ENCODE measurements at places on chromosomes 12 and 14.
A peak's percentile ranks its signal among the peaks of the same experiment; 100 is the strongest.

- DNase-seq = no peak
These were observed 447.2 kb downstream of the SOX5 start for GRCh38 chr12:23502259-23502658.

- no peak for DNase-seq
These were observed 13.9 kb downstream of the PSMA6 start for GRCh38 chr14:35306114-35306513.

DNA sequence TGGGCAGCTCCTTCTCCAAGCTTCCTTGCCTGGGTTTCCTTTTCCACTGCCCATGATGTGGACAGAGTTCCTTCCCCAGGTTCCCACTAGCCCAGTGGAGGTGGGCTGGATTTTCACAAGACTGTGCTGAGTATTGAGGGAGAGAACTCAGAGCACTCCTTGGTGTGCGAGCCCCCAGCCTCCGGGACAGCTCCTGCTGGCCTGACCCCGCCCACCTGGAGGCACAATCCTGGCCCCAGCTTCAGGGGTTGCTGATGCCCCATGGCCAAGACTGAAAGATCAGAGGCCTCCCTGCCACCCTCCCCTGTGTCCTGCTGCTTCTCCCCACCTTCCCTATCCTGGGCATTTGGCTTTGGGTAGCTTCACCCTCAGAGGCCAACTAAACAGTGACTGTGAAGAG is 7.7 kb downstream of the KCNH3 start:
- DNase-seq = no peak

- DNase-seq = no peak
These were observed 35.9 kb downstream of the FLRT2 start for GRCh38 chr14:85565862-85566296.

GRCh38 chr12:12450043-12450471 is 93.2 kb downstream of the BORCS5 start:
- DNase-seq = no peak

- DNase-seq = no peak
These were observed 3.0 kb downstream of the BDKRB2 start for GRCh38 chr14:96207686-96208085.

- no peak for DNase-seq
These were observed 17.7 kb downstream of the NEUROD4 start for GRCh38 chr12:55037351-55037987.

DNA sequence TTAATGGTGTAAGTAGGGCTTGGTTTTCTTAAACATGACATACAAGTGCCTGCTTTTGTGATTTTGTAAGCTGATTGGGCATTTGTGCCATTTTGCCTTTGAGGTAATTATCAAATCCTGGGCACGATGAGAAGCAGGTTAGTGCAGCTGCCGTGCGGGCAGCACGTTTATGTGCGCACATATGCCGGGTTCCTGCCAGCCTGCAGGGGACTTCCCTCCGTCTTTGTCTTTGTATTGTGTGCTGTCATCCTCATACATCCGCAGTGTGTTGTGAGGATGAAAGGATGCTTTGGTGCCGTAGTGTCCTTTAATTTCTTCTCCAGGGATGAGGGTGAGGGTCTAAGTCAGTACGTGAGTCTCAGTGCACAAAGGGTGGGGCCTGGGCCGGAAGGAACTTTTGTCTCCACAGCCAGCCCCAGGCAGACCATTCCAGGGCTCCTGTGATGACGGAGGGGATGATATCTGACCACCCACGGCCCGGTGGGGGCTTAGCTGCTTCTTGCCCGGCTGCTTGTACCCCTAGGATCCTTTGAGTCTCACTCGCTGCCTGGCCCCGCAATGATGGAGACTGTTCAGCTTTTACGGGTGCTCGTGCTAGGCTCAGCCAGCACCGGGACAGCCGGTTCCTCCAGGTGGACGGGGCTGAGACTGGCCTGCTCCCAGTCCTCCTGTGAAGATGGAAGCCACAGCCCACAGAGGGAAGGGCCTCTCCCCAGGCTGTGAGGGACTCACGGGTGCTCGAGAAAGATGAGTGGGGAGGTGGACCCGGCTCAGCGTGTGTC is 54.6 kb downstream of the ADGRD1 start:
- no peak for DNase-seq

DNA sequence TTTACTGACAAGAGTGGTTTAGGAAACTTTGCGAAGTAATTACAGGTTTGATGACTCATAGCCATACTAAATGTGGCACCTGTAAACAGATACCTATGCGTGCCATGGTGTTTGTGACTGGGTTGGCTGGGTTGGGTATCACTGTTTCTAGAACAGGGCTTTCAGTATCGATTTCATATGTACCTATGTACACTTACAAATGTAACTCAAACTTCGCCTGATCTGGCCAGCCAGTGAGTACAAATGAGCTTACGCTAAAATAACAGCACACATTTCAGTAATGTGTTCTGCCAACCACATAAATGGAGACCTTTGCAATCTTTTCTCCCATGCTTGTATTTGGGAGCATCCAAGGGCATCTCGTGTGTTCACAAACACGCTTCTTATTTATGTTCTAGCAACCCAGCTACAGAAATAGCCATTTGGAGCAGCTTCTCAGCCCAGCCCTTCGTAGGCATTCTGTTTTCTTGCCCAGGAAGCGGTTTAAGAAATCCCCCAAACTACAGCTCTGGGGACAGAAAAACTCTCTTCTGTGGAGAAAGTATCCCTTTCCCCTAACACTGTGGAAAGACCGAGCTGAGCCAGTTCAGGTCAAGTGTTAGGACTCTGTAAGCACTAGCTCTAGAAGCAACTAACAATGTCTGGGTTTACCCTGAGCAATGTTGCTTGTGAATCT is 42.3 kb upstream of the MDM1 start:
- DNase-seq = no peak

DNA sequence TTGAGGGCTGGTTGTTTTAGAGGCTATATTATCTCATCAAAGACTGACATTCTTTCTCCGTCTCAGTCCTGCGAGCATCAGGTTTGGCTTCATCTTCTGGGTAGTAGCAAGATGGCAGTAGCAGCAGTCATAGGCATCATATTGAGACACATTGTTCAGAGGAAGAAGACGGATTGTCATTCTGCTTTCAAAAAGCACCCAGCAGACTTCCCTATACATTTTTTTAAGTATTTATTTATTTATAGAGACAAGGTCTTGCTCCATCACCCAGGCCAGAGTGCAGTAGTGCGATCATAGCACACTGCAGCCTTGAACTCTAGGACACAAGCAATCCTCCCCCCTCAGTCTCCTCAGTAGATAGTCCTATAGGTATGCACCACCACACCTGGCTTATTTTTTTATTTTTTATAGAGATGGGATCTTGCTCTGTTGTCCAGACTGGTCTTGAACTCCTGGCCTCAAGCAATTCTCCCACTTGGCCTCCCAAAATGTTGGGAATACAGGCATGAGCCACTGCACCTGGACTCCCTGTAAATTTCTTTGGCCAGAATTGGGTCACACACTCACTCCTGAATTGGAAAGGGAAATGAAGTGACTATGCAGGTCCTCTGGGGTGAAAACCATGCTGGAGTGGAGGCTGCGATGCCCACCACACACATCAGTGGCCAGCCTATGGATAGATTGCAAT is 125.4 kb downstream of the SLC38A6 start:
- no peak for DNase-seq

- DNase-seq = no peak
These were observed 324.5 kb downstream of the PCNX1 start for GRCh38 chr14:71231521-71232393.

GRCh38 chr14:23115039-23115731 is 3.9 kb downstream of the CEBPE start:
- DNase-seq = no peak

DNA sequence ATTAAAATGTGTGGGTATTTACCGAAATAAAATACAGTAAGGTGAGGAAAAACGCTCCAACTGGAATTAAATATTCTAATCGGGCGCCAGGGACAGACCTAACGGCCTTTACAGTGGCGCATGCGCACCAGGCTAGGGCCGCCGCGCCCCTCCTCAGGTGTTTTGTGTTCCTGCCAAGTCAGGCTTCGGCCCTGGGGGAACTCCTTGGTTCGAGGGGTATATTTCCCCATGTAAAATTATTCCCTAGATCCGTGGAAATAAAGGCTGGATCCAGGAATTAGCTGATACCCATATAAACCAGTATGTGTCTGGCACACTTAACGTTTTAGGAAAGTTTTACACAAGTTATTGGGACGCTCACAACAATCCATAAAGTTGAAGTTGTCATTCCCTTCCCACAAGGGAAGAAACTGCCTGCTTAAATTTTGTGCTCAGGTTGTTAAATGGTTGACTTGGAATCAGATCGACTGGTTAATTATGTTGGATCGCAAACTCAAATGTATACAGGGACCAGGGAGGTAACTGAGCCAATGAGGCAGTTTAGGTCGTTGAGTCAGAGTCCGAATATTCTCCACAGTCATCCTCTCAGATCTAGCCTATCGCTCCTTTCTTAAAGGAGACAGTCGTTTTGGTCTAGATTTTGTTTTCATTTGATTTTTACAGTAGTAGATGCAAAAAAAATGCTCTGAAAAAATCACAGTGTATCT is 621 bp upstream of the ANAPC7 start:
- peak; percentile 69 for DNase-seq

DNA sequence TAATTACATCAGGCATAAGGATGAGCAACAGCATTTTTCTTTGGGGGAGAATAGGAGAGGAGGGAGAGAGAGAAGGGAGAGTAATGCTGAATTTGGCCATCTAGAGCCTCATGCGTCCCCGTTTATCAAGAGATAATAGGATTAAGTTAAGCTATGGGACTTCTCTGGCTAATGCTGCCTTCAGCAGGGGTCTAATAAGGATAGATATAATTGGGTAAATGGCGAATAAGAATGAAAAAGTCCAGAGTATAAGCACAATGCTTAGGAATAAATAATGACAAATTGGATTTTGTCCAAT is 470.0 kb downstream of the EGLN3 start:
- DNase-seq = no peak

GRCh38 chr12:104648756-104649155 is 192.0 kb downstream of the CHST11 start:
- DNase-seq = no peak

GRCh38 chr12:75481013-75481705 is 604 bp downstream of the GLIPR1 start:
- DNase-seq = no peak

- DNase-seq = no peak
These were observed 149.0 kb downstream of the AKAP6 start for GRCh38 chr14:32478050-32478449.

DNA sequence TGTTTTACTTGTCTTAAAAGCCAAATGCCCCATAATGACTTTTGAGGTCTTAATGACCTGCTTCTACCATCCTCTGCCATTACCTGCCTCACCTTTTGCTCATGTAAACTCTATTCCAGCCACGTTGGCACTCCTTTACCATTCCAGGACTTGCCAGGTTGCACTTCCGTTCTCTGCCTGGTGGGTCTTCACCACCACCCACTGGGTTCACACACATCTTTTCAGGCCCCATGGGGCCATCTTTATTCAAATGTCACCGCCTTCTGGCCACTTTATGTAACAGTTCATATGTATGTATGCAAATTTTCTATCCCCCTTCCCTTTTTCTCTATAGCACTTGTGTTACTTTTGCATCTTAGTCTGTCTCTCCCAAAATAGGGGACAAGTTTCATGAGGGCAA is 57.7 kb downstream of the ATP2A2 start:
- DNase-seq = no peak

GRCh38 chr12:91105807-91106206 is 5.5 kb downstream of the LUM start:
- no peak for DNase-seq

- DNase-seq = no peak
These were observed 15.1 kb downstream of the SUDS3 start for GRCh38 chr12:118391424-118391823.

- no peak for DNase-seq
These were observed 18.2 kb downstream of the IFNG-AS1 start for GRCh38 chr12:68007466-68007865.

GRCh38 chr14:95254288-95254687 is 65.4 kb downstream of the CLMN start:
- DNase-seq = no peak

DNA sequence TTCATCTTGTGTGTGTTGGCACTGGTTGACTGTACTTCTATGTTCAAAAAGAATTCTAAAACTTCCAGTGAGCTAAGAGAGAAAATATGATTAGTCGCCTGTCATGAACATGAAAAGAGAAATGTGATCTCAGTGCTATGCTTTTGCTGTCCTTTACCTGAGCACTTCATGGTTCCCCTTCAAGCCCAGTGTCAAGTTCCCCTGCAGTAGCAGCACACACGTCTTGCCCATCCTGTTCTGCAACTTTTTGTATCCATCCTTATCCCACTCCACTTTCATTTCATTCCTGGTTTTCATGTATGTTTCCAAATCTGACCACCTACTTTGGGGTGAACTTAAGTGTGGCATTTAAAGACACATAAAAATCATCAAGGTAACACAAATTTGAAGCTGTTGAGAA is 848.0 kb upstream of the USP15 start:
- no peak for DNase-seq

- DNase-seq = no peak
These were observed 158.2 kb upstream of the NTF3 start for GRCh38 chr12:5273709-5274108.

DNA sequence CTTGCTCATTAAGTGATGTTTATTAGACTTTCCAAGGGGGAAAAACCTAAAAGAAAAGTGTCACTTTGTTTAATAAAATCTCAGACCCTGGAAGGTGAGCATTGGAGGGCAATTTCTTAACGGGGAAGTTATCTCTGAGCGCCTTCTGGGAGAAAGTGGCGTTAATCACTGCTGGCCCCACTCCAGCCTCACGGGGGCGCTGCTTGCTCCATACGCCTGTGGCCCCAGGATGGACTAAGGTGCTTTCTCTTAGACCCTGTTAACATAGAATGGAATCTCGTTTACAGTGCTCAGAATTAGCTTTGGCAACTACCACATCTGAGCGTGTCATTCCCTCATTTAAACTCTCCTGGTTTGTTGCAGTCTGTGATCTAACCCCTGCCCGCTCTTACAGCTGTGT is 16.4 kb upstream of the PRIMA1 start:
- no peak for DNase-seq

DNA sequence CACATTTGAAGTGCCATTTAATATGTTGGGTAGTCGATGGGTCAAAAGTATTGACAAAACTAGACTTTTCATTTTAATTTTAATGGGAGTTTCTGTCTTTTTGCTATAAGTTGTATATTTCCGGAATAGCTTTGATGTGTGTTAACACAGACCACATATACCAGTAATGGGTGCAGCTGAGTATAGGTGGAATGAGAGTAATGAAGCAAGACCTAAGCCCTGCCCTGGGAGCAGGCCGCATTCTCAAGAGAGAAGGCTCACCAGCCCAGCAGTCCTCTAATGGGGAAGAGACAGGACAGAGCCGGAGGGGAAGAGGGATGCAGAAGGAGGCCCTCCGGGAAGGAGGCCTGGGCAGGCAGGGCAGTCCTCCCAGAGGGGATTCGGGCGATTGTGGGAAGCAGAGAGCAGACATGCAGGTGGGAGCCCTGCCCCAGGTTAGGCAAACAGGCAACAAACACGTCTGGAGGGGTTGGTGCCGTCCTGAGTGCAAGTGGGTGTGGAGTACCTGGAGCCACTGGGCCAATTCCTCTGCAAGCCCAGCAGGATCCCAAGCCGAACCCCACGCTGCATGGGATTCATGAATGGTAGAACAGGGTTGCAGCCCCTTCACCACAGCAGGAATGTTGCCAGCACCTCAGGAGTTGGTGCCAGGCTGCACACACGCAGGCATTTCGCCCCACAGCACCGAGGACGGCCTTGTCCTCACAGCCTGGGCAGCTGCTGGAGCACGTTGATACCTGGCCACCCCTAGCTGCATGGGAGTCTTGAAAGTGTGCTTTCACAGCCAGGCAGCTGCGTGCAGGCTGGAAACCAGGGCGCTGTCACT is 7.8 kb downstream of the CKB start:
- DNase-seq = no peak

Measured in ovary (tissue), 10 donors.